ENCODE measurements at places on chromosomes 5 and 9.

DNA sequence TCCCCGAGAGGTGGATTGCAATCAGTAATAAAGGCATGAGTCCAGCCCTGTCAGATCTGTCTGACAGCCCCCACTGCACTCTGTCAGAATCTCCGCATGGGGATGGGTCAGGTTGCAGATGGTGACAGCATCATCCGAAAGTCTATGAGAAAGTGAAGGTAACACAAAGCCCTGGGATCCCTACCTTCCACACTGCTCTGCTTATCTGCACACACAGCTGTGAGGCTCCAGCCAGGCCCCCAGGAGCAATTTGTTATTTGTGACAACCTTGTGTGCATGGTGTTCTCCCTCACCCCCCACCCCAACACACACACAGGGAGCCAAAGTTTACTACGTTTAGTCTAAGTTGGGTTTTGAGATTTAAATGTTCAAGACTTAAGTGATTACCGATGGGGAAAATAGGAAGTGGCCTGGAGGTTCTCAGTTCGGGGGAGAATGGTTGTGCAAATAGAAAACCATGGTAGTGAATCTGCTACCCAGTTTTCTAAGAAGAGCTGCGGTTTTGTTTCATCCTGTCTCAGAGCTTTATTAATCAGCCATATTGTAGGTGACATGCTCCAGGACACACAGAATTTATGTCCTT, 92.7 kb downstream of the SV2C start:
- no peak overlapping the region for H3K27ac ChIP-seq
- H3K27me3 ChIP-seq: peaks cover 2% of the 10 kb centered on the region
- no peak overlapping the region for H3K4me3 ChIP-seq

DNA sequence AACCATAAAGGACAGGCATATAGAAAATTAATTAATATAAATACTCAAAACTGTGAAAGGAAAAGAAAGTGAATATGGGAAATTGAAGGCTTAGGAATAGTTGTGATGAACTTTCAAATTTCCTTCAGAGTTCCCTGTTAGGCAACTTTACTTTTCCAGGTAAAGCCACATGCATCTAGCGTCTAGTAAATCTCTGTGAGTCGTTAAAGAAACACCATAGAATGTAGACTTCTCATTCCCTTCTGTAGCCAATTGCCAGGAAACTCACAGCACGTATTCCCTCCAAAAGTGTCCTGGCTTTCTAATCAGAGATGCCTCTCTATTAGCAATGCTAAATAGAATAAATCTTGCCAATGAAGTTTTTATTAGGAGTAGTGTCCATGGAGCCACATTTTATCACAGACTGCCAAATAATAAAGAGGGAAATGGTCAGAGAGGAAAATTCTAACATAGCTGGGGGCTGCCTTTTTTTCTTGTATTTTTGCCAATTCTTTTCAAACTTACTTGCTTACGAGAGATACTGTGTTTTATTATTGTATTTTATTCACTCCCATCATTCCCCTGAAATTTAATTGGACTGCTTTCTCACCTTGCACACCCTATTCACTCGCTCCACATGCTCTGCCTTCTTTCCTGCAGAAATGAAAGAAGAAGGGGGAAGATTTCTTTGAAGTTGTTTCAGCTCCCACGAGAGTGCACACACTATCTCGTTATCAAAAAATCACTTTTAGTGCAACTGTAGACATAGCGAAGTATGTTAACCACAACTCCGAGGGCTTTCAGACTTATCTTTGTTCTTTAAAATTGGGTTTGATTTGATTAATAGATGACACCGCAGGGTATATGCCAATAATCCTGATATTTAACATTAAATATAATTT, 439.0 kb downstream of the CSNK1G3 start:
- no peaks in the 10 kb centered on the region for H3K27me3 ChIP-seq
- no peak overlapping the region for H3K4me3 ChIP-seq
- no peaks in the 10 kb centered on the region for H3K4me1 ChIP-seq
- no peak overlapping the region for H3K27ac ChIP-seq

DNA sequence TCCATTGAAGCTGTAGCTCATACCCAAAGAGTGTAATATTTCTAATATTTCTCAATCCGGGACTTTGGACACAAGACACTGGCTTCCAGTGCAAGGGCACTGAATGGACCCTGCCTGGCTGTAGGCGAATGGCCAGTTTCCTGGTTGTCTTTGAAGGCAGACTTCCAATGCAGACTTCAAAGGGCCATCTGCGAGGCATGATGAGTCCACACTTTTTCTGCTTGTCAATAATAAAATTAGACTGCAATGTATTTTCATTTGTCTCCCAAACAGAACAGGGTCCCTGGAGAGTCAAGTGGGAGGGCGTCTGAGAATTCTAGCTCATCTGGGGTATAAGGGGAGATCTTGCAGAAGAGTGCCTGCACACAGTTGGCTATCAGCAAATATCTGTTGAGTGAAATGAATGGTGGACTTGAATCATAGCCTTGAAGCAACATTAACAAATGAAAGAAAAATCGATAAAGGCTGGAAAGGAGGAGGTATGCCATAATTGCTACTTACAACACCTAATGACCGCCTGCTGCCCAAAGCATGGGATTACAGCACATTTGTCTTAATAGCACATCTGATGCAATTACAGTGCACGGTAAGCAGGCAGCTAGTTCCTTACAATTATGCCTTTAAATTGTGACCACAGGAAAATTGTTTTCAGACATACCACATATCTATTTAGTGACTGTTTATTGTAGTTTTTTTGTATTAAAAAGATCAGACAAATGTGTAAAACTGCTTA, 137.5 kb downstream of the ARHGEF28 start:
- peaks cover 2% of the 10 kb centered on the region for H3K27me3 ChIP-seq
- H3K4me3 ChIP-seq: no peak overlapping the region
- no peaks in the 10 kb centered on the region for H3K36me3 ChIP-seq
- H3K27ac ChIP-seq: no peak overlapping the region
- no peaks in the 10 kb centered on the region for H3K4me1 ChIP-seq
- no peak for DNase-seq

DNA sequence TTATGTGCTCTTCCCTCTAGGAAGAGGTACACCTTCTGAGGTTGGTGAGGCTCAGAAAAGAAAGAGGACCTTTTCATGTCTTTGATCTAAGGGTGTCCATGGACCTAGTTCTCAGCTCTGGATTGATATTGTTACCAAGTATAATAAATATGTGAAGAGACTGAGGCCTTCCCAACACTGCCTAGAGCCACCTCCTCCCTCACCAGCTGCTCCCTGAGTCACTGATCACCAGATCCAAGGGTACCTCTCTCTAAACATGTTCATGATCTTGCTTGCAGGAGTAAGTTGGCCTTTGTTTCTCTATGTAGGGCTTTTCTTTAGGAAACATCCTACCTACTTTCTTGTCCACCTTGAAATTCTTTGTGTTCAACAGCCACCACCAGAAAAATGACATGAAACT, 218.8 kb upstream of the ADRA1B start:
- H3K36me3 ChIP-seq: no peaks in the 10 kb centered on the region
- H3K27me3 ChIP-seq: peaks cover 6% of the 10 kb centered on the region
- H3K4me1 ChIP-seq: no peaks in the 10 kb centered on the region
- H3K4me3 ChIP-seq: no peak overlapping the region
- no peak for DNase-seq
- H3K27ac ChIP-seq: no peak overlapping the region

Measured in activated CD4-positive, alpha-beta T cell treated with anti-CD3 and anti-CD28 coated beads, Interleukin-2, amount 10 ng/mL, durations not matched to agents 24 days and 14 days (primary cell).